ENCODE measurements at places on chromosomes 6 and 20.
A peak's percentile ranks its signal among the peaks of the same experiment; 100 is the strongest.

- no peak for DNase-seq
These were observed 5.8 kb downstream of the DDR1 start for GRCh38 chr6:30889921-30890645.

GRCh38 chr20:58196402-58197184 is 31.9 kb downstream of the ANKRD60 start:
- DNase-seq = no peak

DNA sequence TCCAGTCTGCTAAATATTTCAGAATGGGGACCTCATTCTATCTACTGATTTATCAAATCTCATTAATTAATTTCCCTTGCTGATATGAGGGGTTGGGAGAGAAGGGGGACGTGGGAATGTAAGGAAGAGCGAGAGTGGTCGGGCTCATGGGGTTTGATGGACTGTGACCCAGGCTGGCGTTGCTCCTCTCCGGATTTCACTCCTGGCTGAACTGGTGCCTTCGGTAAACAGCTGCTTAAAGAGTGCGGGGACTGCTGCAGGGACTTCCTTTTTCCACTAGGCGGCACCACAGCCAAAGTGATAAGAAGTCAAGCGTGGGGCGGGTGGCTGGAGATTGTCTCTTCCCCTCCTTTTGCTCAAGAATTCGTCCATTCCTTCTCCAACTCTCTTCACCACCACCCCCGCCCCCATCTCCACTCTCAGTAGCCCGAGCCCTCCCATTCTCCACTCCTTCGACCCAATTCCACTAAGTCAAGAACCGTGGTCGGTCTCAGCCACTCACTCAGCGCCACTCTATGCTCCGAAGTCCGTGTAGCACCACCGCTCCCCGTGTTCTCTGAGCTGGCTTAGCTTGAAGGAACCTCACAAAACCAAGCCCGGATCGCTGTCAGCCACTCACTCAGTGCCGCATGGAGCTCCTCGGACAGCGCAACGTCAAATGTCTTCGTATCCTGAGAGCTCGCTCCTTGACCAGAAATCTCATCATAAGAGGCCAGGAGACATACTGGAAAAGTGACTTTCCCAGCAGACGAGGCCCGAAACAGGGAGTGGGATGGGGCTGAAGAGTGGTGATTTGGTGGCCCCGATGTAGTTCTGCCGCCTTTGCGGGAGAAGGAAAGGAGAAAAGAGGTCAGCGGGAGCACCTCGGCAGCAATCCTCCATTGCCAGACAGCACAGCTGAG is 9.7 kb downstream of the TRIM31 start:
- DNase-seq = peak; percentile 92

DNA sequence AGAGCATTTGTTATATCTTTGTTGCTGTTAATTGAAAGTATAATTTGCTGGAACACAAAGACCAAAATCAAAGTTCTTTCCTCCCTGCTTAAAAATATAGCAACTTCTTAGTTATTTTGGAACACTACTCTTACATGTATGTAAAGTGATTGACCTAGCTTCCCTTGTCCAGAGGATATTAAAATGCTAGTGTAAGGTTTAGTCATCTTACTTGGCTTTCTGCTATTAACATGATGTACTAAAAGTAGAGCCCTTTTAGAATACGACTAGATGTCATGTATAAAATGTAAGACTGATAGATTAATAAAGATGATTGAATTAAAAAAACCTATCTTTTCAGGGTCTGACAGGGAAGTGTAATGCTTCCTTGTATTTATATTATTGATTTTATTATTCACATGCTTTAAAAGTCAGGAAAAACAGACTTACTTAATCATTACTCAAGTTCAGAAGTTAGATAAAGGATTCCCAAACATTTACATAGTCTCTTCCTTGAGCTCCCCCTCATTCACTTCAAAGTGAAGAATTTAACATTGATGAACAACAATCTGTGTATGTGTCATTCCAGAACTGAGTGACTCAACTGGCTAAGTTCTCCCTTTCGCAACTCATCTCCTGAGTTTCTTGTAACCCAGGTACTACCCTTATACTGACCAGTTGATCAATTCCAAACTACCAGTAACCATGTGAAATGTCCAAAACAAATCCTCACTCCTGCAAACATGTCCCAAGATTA is 50.9 kb downstream of the BTBD9 start:
- DNase-seq = no peak

Measured in left kidney (tissue), 8 donors.